ENCODE measurements at places on chromosomes 11 and 22.

GRCh38 chr11:15258433-15259165 is 143.9 kb downstream of the INSC start:
- no peak for DNase-seq

DNA sequence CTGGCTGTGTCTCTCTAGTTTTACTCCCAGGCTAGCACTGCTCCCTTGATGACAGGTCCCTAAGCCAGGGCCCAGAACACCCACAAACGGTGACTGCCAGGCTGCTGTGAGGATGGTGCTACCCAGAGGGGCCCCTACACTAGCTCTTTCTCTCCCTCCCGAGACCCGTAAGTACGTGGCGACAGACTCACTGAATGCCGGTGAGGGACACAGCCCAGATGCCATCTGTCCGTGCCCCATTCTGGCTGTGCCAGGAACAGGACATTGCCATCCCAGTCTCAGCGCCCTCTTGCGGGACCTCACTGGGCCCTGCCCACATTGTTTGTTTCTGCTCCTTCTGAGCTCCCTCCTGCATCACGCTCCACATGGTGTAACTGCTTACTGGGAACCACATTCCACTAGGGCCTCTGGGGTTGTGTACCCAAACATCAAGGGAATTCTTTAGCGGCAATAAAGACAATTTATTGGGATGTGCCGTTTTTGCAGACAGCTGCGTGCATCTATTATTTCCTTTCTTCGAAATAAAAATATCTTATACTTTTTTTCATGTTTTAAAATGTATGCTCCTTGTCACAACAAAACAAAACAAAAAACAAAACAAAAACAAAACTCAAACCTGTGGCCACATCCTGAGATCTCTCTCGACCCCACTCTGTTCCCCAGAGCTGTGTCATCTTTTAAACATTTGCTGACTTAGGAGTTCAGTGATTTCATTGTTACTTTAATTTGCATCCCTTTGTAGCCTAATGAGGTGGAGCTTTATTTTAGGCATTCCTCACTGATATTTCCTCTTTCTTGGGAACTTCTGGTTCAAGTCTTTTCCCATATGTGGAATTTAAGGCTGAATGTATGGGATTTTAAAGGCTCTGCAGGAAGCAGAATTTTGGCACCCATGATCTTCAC is 4.4 kb upstream of the TPCN2 start:
- no peak for DNase-seq

DNA sequence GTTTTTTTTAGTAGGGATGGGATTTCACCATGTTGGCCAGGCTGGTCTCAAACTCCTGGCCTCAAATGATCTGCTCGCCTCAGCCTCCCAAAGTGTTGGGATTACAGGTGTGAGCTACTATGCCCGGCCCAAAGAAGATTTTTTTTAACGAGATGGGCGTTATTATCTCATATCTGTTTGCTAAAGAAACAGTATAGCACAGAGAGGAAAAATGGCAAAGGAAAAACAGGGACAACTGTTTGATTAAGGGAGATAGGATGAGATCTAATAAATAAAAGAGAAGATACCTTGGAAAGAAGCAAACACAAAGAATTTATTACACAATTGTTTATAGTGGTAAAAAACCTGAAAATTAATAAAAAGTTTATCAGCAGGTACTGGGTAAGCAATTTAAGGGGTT is 10.4 kb upstream of the CEP295 start:
- DNase-seq, result no peak

DNA sequence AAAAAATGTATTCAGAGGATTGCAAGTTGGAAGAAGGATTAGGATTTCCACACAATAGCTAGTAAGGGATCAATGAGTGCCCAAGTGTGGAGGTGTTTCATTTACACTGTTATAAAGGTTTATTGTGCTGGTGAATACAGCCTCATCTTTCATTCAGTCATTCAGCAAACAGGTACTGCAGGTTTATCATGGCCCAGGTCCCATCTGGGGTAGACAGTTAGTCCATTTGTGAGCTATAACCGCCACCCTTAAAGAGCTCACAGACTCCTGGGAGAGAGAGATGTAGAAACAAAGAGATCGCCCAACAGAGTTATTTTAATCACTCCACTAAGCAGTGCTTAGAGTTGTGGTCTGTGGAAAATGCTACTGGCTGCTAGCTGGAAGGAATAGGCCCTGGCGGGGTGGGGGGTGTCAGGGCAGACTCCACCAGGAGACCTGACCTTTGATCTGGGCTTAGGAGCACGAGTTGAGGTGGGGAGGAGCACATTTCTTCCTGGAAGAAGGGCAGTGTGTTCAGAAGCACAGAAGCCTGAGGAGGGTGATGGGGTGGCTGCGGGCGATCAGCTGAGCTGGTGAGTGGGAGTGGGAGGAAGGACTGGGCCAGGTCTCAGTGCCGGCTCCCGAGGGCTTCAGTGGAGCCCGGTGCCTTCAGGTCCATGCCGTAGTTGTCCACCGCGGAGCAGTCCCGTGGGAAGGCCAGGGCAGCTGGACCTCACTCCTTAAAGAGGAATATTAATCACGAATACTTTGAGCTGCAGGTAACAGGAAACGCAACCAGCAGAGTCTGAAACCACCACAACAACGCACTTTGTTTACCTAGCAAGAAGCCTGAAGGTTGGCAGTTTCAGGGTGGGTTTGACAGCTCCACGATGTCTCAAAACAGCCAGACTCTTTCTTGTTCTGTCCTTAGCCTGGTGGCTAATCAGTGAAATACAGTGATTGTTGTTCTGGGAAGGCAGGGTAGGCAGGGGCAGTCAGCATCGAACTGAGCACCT is 11.2 kb downstream of the TOM1 start:
- DNase-seq, result no peak

DNA sequence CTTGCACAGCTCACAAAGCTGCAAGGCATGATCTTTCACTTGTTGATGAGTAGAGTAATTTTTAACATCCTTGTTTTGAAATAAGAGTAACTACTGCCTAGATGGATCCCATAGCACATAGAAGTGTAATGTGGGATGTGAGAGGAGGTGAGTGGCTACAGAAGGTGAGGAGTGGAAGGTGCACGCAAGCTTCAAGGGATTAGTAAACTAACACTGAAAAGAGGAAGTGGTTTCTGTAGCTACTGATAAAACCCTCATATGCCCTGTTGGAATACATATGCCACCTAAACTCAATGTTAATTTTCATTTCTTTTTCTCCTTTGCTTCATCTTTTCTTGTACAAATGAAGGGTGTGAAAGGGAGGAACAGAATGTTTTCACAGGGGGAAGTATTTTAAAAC is 22.0 kb upstream of the CTSC start:
- no peak for DNase-seq

DNA sequence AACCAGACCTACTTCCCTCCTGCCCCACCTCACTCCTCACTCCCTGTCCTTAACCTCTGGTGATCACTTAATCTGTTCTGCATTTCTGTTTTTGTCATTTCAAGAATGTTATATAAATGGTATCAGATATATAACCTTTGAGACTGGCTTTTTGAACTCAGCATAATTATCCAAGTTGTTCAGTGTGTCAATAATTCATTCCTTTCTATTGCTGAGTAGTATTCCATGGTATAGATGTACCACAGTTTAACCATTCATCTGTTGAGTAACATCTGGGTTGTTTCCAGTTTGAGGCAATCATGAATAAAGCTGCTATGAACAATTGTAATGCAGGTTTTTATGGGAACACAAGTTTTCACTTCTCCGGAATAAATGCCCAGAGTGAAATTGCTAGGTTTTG is 34.6 kb upstream of the B3GNT6 start:
- no peak for DNase-seq

DNA sequence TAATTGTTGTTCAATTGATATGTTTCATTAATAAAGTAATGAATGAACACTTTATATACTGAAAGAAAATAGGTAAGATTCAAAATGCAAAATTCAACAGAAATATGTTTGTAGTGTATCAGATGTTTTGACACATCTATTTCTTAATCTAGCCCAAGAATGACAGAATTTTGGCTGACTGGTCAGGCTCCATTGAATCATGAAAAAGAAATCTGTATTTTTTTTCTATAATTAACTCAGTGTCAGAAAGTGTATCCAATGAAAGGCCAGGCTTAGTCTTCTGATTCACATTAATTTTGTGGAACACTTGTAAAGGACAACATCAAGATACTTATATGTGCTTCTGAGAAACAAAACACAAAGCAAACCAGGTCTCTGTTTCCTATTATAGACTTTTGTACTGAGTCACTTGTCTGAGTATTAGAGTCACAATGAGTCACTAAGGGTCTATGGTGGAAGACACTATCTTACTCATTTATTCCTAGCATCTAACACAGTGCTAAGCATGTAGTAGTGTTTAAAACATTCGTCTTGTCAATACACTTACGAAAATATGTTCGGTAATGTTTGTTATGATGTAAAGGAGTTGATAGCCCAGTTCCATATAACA is 297.7 kb upstream of the CCDC90B start:
- no peak for DNase-seq

DNA sequence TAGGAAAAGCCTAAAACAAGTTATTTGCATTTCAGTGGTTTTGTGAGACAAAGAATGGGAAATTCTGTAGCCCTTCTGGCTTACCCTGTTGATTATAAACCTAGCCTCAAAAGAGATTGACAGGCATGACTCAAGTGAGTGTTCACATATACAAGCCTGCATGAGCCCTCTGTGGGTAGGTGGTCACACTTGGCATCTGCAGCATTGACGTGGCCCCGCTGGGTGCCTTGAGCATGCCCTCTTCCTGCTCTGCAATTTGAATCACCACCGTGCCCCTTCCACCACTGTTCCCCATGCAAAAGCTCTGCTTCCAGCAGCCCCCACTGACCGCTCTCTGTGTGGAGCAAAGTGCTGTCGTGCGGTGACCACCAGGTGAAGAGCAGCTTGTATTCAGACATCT is 21.0 kb upstream of the ADSL start:
- no peak for DNase-seq

DNA sequence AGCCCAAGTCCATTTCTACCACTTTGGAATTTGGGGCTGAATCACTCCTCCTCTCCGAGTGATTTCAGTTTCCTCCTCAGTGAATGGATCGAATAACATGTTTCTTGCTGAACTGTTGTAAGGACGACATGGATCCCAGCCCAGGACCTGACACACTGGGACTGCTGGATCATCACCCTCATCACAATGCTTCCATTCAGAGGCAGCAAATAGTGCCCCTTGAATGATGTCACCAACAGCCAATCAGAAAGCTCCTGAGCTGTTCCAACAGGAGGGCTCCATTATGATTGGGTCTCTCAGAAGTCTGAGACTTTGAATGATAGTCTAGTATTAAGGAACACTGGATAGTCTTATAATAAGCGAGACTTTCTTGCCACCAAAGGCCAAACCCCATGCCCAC is 158.9 kb downstream of the MYO18B start:
- no peak for DNase-seq

- DNase-seq, result no peak
Observed at GRCh38 chr11:13759050-13759449, 90.6 kb downstream of the FAR1 start.

DNA sequence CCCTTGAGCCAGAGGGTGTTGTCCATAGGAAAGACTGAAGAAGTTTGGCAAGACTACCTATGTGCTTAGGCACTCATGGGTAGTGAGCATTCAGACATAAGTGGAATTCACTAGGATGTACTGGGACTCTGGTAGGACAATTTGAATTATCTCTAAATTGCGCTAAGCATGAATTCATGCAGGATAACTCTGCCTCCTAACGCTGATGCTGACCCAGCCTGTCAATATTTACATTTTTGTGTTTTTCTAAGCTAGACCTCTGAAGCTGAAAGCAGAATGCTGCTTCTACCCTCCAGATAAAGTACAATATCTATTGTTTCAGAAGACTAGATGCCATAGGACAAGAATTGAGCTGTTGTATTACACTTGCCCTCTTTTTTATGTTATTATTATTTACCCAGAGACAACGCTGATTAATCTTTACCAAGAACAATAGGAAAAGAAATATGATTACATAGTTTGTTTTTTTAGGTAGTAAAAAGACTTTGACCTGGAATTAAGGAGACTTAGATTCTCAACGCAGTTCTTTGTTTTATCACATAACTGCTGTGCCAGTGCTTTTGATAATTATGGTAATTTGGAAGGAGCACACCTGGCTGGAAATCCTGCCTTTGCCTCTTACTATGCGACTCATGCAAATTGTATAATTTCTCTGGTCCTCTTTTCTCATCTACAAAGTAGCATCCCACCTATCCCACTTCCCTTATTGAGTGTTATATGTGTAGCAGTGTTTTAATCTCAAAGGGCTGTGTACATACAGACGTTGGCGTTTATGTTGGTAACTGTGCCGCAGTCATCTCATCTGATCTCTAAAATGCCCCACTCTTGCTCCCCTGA is 21.2 kb upstream of the GRAMD1B start:
- DNase-seq, result no peak

GRCh38 chr11:104853276-104853675 is 45.0 kb downstream of the CASP12 start:
- DNase-seq, result no peak

All from osteocyte (in vitro differentiated cells).